Kidney glomerular epithelial cell (primary cell): ENCODE measurements at places on chromosomes 3 and 15.

DNA sequence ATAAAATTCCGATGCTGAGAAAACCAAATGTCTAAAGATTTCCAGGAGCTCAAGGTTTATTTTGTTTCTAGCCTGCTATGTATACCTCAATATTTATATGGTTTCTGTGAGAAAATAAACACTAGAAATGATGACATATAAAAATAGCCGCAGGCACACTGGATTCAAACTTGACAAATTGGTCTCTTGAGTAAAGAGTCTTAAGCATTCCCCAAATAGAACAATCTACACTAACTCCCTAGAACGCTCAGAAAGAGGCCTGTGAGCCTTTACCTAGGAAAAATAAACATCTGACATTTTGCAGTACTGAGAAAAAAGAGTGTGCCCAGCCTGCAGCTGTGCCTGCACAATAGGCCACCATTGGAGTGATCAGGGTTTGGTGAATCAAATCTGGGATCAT, 75.2 kb downstream of the NEK10 start:
- no peak for DNase-seq

DNA sequence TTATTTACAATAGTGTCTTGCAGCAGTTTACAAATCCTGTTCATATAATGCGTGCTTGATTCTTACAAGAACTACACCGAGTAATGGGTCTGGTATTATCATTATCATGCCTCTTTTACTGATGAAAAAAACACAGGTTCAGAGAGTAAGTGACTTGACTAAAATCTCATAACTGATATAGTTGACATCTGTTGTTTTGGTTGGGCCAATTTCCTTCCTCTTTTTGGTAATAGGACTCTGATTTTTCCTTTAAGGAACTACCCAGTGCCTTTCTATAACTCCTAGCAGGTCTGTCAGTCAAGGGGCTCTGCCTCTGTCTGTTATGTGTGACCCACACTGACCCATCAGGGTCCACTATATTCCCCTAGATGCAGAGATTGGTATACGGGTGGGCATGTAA, 14.6 kb upstream of the BLOC1S6 start:
- no peak for DNase-seq

DNA sequence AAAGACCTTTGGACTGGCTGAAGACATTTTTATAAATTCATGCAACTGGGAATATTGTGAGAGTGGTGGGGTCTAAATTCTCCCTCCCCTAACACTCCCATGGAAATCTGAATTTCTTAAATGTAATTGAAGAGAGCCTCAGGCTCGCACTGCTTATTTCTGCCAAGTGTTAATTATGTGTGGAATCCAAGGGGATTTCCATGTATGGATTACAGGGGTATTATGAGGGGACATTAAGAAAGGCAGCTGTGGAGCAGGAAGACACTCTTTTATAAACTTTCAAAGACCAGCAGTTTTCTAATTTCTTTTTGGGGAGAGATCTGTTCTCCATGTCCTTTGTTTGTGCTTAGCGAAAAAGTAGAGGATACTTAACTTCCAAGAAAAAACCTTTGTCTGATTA, 152.1 kb upstream of the TBL1XR1 start:
- DNase-seq, result no peak

GRCh38 chr3:46553154-46553553, 12.9 kb downstream of the LRRC2 start:
- no peak for DNase-seq

DNA sequence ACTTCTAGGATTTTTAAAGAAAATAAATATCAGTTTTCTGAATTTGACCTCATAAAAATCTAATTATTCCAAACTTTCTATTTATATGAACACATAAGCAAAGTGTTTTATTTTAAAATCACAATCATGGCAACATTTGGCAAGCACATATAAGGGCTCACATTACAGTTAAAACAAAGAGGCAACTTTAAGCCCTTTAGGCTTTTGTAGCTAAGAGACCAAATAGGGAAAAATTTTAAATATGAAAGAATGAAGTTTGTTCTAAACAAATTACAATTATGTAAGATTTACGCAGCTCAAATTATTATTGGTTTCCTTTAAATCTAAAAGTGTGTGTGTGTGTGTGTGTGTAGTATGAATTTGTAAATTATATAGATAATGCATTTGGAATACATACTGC, 267.0 kb downstream of the ZIC4 start:
- DNase-seq, result no peak

- DNase-seq, result peak; percentile 63
Observed at GRCh38 chr3:122680475-122681283, at the start of gene PARP14. PARP14 (plus strand) TSS chr3:122680839; CDS start chr3:122680884, 45 bp downstream.

- DNase-seq, result no peak
Observed at GRCh38 chr3:129655291-129655700, 48.8 kb upstream of the PLXND1 start.

GRCh38 chr15:58298879-58299850, 132.6 kb upstream of the LIPC start:
- peak; percentile 66 for DNase-seq

DNA sequence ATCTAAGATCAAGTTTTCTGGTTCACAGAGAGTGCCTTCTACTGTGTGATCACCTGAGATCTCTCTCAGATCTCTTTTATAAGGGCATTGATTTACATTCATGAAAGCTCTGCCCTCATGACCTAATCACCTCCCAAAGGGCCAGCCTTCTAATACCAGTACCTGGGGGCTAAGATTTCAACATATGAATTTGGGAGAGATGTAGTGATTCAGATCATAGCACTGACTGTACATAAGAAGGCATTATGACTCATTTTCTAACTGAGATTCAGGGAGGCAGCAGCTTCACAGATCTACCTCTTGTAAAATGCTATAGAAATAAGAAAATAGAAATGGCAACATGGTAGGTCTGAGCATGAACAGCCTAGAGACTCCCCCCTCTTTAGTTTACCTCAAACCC, 39.6 kb downstream of the VGLL3 start:
- no peak for DNase-seq

DNA sequence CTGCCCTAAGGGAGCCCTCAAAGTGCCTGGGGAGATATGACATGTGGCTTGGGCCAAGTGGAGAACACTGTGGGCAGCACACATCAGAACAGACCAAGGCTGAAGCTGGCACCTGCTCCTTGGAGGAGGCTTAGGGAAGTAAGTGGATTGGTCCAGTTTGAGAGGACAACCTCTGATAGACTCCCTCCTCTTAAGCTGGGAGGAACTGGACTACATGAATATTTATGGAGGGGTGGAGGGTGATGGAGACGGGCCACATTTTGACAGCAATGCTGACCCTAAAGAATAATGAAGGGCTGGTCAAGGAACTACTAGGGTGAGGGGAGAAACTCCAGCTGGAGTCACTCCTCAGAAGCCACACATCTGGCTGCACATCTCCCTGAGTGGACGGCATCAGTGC, 6.5 kb upstream of the CD276 start:
- no peak for DNase-seq

GRCh38 chr15:75460646-75461045, 9.2 kb upstream of the SIN3A start:
- no peak for DNase-seq

DNA sequence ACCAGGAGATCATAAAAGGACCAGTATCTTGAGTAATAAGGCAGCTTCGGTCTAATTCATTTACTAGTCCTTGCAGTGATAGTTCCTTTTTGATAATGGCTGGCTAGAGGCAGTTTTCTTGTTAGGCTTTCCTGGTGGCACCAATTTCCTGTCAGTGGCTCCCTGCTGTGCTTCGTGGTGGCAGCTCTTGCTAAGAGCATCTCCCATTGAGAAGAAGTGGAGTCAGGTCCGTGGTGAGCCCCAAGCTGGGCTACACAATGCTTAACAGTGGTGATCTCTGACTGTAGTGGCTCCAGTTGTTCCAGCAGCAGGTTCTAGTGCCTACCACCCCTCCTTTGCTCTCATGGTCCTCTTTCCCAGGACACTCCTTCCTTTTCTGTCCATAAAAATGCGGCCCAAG, 111.2 kb downstream of the RAP2B start:
- DNase-seq, result no peak

DNA sequence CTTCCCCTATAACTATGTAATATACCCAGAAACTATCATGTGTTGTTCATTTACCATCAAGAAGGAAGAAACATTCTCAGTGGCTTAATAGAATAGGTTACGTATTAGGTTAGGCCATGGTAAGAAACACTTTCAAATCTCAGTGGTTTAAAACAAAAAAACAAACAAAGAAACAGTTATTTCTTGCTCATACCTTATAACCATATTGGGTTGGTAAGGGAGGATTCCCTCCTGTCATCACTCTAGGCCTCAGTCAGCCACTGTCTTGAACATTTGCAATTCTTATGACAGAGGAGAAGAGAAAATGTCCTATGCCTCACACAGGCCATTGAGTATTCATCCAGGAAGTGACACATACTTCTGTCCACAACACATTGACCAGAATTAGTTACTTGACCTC, 727.7 kb upstream of the NECTIN3 start:
- DNase-seq, result peak; percentile 41

DNA sequence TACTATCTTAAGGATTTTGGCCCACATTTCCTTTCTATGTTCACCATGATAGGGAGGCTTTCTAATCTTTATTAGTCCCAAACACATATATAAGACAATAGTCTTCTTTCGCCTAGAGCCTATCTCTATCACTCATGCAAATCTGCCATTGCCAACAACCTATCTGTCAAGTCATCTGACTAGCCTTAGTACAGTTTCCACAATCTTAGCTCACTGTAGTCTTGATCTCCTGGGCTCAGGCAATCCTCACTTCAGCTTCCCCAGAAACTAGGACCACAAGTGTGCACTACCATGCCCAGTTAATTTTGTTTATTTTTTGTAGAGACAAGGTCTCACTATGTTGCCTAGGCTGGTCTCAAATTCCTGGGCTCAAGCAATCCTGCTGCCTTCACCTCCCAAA, 6.9 kb downstream of the TMEM39A start:
- no peak for DNase-seq

- DNase-seq, result no peak
Observed at GRCh38 chr3:15520185-15520584, 1.3 kb downstream of the COLQ start.

DNA sequence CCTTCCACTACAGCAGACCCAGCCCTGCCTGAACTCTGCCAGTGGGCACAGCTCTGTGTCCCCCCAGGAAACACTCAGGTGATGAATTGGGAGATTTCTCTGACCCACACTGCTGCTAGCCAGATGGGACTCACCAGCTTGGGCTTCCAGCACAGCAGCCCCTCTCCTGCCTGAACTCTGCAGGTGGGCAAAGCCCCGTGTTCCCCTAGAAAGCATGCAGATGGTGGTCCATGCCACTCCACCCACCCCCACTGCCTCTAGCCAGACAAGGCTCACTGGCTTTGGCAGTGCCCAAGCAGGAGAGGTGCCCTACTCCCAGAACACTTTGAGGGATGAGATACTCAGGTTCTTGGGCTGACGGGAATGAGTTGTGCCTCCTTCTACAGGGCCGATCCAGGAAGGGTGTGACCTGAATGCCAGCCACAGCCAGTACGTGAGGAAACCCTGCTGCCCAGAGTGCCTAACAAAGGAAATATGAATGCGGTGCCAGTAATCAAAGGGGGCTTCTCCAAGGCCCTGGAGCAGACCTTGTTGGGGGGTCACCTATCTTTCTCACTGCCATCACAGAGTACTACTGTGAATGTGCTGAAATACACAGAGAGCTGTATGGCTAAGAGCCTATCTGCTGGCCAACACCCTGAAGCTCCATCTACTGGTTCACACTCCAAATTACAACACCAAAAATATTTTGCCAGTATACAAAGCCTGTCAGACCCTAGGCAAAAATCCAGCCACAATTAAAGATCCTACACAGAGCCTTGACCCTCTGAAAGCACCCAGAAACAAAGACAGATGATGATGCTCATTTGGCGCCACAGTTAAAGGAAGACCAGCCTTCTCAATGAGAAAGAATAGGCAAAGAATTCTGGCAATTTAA, 61.9 kb downstream of the BTLA start:
- DNase-seq, result no peak

DNA sequence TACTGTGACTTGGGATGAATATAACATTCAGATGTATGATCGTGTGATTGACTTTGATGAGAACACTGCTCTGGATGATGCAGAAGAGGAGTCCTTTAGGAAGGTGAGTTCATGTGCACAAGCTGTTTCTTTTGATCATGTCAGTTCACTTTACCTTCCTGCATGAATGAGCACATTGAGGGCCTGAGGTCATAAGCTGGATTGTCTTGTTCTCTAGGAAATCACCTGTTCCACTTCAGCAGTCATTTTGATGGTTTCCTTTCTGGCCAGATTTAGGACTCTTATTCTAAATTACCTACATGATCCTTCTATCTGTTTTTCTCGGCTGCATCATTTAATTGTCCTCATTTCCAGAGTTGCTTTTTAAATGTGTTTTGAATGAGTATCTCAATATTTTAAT, 4.1 kb downstream of the RCN2 start:
- DNase-seq, result peak; percentile 83

DNA sequence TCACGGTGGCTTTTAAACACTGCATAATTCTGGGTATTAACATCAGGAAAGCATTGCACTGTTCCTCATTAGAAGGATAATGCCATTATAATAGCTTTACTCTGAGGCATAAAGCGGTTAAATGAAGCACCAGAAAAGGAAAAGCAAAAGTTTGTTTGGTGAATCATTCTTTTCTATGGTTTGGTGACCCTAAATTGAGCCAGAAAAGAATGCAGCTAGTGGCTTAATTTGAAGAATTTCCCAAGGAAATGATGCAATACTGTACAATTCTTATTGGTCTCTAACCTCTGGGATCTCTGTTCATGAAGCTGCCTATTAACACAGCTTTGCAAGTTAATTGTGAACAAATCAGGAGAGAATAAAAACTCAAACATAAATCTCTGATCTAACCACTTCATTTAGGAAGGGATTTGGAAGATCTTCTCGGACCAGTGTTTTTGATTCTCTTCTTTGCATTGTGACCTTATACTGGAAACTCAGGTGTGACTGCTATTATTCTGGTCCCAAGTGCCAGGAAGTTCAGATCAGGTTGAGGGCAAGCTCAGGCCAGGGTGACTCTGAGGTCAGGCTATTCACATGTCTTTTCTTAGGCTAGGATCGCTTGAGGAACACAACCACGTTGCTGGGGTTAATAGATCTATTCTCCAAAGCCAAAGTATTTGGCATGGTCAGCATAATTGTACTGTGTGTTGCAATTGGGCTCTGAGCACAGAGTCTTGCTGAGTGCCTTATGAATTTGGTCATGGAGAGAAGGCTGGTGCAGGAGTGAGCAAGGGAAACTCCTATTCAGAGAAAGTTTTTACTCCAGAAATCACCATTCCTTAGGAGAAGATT, 11.3 kb upstream of the DLG1 start:
- DNase-seq, result peak; percentile 89

GRCh38 chr3:183826448-183827250, 1.3 kb upstream of the MAP6D1 start:
- DNase-seq, result no peak

DNA sequence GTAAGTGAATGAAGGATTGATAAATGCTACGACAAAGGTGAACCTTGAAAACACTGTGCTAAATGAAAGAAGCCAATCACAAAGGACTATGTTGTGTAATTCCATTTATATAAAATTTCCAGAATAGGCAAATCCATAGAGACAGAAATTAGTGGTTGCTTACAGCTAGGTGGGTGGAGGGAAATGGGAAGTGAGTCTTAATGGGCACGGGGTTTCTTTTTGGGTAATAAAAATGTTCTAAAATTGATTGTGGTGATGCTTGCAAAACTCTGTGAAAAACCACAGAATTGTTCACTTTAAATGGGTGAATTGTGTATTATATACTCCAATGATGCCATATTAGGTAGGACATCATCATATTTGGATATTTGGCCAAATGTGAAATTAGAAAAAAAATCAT, 20.9 kb upstream of the TEX9 start:
- no peak for DNase-seq

GRCh38 chr3:112789787-112790186, 56.9 kb downstream of the CD200R1L start:
- DNase-seq, result no peak

GRCh38 chr3:188403404-188403803, 249.4 kb downstream of the LPP start:
- no peak for DNase-seq

GRCh38 chr3:124600765-124601164, 129.5 kb upstream of the UMPS start:
- no peak for DNase-seq
